Right cardiac atrium (tissue), 5 donors: ENCODE measurements at places on chromosomes 6 and 20. TPM values are rescaled to one million over a fixed set of nuclear protein-coding genes. Genes with fewer than 3 reads are reported as not detected.
A peak's percentile ranks its signal among the peaks of the same experiment; 100 is the strongest.

DNA sequence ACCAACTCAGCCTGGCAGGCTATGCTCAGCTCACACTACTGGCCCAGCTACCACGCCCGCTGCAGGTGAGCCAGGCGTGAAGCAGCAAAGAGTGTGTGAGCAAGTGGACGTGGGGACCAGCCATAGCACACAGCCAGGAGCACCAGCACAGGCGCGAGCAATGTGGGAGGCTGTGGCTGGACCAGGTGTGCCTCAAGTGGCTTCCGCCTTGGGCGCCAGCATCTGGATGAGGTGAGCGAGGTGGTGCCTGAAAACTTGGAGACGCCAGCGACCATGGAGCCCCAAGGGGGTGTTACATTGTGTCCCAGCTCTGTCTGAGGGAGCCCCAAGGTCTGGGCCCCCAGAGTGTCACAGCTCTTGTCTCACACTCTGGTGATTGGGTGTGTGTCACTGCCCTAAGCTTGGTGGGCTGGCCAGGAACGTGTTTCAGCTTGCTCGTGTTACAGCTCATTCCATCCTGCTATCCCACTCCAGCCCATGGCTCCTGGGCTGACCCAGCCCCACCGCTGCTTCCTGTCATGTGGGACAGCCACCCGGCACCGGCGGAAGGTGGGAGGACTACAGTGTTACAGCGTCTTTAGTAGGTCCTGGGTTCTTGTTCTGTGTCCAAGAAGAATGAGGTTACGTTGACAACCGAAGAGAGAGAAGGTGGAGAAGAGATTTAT, 508.0 kb upstream of the MMS22L start:
- DNase-seq, result peak; percentile 48

- DNase-seq, result no peak
Observed at GRCh38 chr6:38118791-38119365, 299.4 kb downstream of the ZFAND3 start.

SRMS gene
- total RNA-seq, result not detected

GRCh38 chr6:113347436-113347835, 509.7 kb upstream of the MARCKS start:
- no peak for DNase-seq
